H9 (cell line): ENCODE measurements at places on chromosomes 3 and 15.

DNA sequence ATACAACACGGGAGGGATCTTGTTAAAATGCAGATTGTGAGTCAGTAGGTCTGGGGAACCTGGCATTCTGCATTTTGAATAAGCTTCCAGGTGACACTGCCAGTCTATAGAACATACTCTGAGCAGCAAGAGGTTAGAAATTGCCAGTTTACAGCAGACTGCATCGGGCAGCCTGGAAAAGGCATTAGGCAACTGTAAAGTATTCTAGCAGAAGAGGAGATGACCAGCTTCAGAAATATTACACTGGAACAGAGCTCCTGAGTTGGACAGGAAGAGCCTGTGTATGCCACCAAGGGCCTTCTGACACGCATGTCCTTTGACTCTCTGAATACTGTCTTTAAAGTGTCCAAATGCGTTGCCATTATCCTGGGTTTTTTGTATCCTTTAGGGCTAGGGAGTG lies 2.5 kb upstream of the ACAN start:
- DNase-seq: no peak

DNA sequence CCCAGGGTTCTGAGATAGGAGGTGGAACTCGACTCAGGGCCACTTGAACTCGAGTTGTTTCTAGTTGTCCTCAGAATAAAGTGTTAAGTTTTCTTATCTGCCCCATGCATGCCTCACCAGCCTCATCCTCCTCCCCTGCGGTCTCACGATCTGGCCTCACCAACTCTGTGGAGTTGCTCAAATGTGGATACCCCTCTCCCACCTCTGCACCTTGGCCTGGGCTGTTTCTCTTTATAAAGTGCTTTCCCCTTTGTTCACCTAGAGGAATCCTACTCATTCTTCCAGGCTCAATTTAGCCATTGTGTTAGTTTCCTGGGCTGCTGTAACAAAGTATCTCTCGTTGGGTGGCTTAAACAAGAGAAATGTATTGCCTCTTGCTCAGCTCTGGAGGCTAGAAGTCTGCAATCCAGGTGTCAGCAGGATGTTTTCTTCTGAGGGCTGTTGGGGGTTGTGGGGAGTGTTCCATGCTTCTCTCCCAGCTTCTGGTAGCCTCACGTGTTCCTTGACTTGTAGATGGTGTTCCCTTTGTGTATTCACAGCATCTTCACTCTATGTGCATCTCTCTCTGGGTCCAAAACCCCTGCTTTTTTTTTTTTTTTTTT lies 100.7 kb downstream of the MEX3B start:
- no peak for DNase-seq

DNA sequence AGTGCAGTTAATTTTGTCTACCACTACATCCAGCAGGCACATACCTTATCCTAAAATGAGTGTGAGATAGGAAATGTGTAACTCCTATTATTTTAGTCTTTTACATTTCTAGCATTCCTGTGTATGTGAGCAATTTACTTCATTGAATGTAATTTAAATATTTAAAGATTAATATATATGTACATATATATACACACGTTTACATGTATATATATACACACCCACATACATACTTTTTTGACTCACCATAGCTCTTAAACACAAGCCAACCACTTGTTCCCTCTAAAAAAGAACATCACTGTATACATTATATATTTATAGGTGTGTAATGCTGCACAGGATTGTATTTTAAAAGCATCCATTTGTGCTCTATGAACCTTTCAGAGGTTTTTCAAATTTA lies 425.6 kb upstream of the NECTIN3 start:
- DNase-seq: no peak

DNA sequence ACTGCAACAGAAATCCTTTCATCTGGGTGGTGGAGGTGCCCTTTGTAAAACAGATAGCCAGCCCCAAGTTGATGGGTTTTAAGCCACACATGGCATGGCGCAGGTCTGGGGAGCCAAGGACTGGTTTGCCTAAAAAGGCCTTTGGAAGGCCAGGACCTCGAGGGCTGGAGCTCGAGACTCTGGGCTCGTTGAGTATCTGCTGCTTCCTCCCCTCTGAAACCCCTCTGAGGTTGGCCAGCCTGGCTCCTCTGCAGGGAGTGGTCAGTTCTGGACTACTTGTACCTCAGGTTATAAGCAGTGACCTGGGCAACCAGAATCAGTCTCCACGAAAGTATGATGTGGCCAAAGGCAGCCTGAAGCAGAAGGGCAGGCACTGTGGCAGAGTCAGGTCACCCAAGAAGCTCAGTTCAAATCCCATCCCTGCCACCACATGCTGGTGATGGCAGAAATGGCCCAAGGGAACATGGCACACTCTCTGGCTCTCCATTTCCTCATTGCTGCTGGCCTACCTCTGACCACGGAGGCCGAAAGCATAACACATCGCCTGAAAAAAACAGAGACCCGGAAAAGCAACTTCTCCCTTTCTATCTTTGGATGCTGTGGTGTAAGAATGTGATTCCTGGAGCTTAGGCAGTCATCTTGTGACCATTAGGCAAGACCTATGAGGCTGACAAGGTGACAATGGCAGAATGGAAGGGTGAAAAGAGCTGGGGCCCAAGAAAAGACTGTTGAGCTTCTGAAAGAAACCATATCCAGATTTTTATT lies 51.2 kb downstream of the WNT7A start:
- DNase-seq: no peak

DNA sequence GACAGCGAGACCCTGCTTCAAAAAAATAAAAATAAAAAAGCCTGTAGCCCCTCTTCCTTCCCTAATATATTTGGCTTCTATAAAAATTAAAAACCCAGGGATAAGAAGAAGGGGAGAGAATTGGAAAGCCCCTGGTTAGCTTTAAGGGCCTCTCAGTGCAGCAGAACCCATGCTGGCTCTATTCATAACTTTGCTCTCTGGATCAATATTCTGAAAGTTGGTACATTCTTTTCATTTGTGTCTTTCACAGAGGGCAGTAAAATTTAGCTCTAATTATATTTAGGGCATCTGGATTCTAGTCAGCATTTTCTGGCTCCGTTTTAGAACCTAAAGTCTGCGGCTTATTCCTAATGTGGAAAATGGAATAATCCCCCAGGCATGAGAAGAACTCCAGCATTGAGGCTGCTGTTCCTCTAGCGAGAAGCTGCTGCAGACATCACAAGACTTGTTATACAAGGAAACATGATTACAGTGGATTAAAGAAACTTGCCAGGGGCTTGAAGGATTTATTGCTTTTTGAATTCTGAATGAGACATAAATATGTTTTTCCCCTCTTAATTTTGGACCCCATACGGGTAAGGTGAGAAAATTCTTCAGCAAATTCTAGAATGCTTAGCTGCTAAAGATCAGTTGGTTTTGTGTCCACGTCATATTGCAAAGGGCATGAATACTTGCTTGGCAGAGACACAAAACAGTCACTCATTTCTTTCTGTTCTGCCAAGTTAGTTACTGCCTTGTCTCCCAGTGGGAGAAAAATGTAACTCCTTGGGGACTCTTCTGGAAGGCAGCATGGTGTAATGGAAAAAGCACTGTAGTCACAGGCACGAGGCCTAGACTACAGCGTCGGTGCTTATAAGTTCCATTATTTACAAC lies 177.7 kb downstream of the VGLL4 start:
- no peak for DNase-seq

DNA sequence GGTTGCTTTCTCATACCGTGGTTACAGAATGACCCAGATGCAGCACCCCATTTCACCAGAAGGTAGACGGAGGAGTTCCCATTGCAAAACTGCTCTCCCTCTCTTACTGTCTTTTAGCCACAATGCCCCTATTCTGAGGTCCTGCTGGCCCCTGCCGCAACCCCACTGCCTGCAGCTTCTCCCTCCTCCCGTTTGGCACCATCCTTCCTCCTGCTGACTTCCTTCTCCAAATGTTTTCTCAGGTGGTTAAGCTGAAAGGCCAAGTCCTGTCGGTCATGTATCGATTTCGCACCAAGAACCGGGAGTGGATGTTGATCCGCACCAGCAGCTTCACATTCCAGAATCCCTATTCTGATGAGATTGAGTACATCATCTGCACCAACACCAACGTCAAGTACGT lies 132.3 kb upstream of the ABHD17C start:
- no peak for DNase-seq

DNA sequence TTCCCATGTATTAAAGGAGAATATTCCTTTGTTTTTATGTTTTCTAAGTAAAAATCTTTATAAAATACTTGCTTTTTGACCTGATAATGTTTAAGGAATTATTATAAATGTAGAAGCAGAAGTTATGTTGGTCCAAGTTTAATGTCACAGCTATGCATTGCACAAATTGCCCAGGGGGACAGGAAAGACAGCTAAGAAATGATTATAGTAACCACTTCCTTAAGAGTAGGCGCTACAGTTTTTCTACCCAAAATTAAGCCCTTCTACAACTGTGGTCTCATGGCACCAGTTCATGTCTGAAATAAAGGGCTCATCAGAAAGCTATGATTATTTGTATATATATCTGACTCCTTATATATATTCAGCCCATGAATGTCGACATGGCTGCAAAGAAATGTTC lies 176.4 kb downstream of the GBE1 start:
- no peak for DNase-seq

GRCh38 chr3:125356140-125357026 lies 18.7 kb downstream of the ZNF148 start:
- DNase-seq: no peak
